ENCODE measurements at places on chromosomes 2 and 18. TPM values are rescaled to one million over a fixed set of nuclear protein-coding genes. Genes with fewer than 3 reads are reported as not detected.
A peak's percentile ranks its signal among the peaks of the same experiment; 100 is the strongest.

DNAH6 gene
- total RNA-seq, result 0.76 TPM

DNA sequence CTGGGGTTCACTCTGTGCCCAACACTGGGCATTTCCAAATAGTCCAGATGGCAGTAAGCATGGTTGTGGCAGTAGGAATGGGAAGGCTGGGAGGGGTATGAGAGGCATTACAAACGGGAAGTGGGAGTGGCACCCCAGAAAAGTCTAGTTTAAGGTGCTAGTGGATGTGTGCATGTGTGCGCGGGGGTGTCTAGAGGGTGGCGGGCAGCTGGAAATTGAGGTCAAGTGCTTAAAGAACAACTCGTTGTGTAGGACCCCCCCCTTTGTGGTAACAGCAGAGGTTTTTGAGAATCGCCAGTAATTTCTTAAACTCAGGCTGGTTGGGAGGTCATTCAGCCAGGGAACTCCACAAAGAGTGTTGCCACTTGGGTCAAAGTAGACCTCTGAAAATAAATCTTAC, 69.9 kb downstream of the RHBDD1 start:
- no peak for DNase-seq

- no peak for DNase-seq
Measured at GRCh38 chr18:57077786-57078552, 68.9 kb upstream of the BOD1L2 start.

DNA sequence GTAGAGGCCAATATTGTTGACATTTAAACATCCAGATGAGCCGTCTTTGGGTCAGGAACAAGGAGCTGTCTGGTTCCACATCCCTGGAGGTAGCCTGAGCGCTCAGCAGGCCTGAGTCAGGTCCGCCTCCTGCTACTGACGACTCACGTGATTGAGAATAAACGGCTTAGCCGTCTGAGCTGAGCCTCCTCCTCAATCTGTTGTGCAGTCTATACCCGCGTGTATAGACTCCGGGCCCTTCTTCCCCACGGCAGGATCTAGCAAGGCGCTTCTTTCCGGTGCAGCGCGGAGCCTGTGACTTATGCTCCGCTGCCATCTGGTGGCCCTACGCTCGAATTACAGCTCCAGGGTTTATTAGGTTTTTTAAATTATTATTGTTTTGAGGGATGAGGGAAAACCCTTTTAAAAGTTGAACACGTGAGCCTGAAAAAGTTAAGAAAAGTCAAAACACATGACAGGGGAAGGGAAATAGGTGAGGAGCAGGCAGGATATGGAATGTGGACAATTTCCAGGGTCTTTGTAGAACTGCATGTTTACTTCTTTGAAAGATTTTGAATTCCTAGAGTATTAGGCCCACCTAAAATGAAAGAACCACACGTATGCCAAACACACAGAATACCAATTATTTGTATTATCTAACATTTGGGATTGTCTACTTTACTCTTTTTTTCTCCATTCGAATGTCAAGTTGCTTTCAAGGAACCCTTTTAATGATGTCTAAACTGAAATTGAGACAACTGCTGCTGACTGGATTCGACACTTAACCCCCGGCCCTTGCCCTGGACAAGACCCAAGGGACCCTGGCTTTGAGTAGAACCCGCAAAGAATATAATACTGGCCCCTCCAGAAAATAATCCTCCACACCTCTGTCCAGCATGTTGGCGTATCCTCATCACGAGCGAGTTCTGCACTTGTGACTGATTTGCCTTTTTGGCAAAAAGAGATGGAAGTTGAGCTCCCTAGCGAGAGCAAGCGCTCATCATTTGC, 112.4 kb upstream of the ZNF236 start:
- peak; percentile 70 for DNase-seq

CDH19 gene
- total RNA-seq, result not detected

All from MCF 10A (cell line).